Endodermal cell (in vitro differentiated cells): ENCODE measurements at places on chromosomes 7 and 10.

DNA sequence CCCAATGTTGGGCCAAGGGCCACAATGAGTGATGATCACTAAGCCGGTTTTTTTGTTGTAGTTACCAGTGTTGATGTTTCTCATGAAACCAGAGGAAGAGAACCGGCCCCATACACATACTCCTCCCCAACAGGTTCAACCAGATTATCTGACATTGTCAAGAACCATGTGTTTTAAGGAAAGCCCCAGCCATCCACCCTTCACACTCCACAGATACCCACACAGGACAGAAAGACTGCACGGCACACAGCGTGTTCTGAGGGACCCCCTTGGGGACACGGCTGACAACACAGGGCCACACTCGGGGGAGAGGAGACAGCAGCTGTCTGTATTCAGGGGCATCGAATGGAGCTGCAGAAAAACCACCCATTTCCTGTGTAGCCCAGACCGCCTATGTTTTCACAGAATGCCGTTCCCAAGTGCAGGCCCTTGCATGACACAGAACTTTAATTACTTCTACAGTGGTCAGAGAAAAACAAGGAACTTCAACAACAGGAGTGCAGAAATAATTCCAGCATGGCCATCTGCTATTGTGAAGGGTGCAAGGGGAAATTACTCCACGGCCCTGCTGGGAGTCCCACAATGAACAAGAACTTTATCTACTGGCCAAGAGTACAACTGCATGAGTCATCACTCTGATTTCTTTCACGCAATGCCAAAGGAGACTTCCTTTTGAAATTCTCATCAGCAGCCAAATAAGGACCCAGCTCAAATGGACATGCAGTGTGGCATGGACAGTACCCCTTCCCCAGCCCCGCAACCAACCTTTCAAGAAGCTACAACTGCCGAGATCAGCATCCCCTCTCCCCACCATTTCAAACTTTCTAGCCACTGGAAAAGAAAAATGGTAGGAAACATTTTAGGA lies 2.3 kb downstream of the KLF6 start:
- no peaks in the 10 kb centered on the region for H3K27me3 ChIP-seq
- peak; percentile 63 for DNase-seq
- peaks cover 61% of the 10 kb centered on the region for H3K36me3 ChIP-seq
- peak overlapping the region; percentile 95 for H3K27ac ChIP-seq

DNA sequence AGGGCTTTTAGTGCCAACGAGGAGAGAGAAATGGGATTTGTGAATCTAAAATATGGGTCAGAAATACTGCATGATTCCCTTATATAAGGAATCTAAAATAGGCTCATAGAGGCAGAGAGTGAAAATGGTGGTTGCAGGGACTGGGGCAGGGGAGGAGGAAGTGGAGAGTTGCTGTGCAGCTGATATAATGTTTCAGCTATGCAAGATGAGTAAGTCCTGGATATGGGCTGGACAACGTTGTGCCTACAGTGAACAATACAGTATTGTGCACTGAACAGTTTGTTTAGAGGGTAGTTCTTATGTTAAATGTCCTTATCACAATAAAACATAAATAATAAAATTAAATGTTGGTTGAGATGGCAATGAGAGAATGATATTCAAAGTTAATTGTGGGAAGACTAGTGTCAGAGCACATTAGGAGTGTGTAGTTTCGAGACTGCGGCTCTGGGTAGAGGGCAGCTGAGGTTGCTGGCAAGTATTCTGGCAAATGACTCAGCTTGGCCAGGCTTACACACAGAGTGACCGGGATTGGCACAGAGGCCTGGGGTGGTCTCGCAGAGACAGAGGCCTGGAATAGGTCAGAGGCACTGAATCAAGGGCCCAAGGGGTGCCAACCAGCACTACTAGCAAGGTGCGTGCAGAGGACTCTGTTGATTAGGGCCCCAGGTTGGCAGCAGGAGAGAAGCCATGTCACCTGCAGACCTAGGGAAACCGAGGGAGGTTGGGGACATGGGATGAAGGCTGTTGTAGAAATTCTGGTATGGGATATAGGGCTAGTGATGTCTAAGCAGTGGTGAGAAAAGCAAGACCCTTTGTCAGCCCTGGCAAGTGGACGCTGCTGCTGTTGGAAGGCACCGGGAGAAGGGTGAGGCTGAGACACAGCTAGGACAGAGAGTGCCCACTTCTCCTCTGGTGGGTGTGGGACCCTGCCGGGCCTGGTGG lies 2.8 kb upstream of the DEPP1 start:
- H3K27me3 ChIP-seq: no peaks in the 10 kb centered on the region
- H3K36me3 ChIP-seq: no peaks in the 10 kb centered on the region
- H3K4me1 ChIP-seq: peaks cover 20% of the 10 kb centered on the region
- H3K4me3 ChIP-seq: no peak overlapping the region

DNA sequence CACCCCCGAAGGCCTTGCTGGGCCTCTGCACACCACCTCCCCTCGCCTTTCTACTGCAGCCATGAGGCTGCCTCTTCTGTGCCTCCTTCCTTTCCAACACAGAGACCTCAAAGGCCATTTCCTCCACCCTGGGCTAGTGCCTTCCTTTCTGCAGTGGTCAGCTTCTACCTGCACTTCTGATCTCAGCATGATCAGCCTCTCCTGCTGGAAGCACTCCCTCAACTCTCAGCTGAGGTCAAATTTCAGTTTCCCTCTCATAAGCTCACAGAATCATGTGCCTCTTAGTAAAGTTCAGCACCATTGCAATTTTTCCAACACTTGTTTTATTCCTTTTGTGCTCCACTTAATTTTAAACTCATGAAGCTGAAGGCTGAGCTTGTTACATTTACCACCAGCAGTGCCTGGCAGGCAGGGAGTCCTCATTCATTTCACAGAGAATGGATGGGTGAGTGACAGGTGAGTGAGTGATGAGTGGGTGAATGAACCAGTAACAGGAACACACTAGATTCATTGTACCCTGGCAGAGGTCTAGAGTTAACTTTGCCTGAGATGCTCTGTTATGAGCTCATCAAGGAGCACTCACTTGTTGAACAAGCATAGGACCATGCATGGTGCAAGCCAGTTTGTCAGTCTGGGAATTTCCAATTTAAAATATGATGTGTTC lies 124.0 kb upstream of the PRSS58 start:
- H3K4me1 ChIP-seq: no peaks in the 10 kb centered on the region
- no peak overlapping the region for H3K27ac ChIP-seq
- H3K36me3 ChIP-seq: no peaks in the 10 kb centered on the region

- no peaks in the 10 kb centered on the region for H3K36me3 ChIP-seq
- no peak overlapping the region for H3K27ac ChIP-seq
- no peaks in the 10 kb centered on the region for H3K4me1 ChIP-seq
- no peak for DNase-seq
- H3K4me3 ChIP-seq: no peak overlapping the region
Observed at GRCh38 chr7:77482015-77482414, 55.1 kb upstream of the PTPN12 start.

- DNase-seq: no peak
- H3K27ac ChIP-seq: no peak overlapping the region
- no peak overlapping the region for H3K4me3 ChIP-seq
- no peaks in the 10 kb centered on the region for H3K4me1 ChIP-seq
- H3K27me3 ChIP-seq: peaks cover 29% of the 10 kb centered on the region
- H3K36me3 ChIP-seq: peaks cover 6% of the 10 kb centered on the region
Observed at GRCh38 chr10:131899116-131899690, 1.6 kb upstream of the PPP2R2D start.

- peaks cover 21% of the 10 kb centered on the region for H3K36me3 ChIP-seq
- H3K4me3 ChIP-seq: peak overlapping the region; percentile 96
- H3K27me3 ChIP-seq: peaks cover 22% of the 10 kb centered on the region
- H3K27ac ChIP-seq: peak overlapping the region; percentile 59
Observed at GRCh38 chr10:28677888-28678686, 766 bp downstream of the BAMBI start.

DNA sequence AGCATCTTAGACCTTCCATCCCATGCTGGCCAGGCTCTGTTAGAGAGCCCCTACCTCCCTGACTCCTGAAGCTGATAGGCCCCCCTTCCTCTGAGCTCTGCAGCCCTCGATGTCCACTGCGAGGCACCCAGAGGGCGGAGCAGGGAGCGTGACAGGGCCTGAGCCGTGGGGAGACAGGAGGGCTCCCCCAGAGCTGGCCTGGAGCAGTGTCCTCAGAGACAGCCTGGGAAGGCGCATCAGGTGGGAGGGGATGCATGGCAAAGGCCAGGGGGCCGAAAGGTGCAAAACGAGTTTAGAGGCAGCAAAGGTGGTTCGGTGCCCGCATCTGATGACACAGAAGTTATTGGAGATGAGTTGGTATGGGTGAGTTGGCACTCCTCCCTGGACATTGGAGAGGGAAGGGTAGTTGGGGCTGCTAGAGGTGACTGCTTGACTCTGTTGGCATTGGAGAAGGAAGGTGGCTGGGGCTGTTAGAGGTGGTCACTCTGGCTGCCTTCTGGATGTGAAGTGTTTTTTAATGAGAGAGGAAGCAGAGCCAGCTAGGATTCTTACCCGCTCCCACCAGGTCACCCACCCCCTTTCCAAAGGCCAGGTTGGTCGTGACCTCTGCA lies 53.1 kb downstream of the PRF1 start:
- H3K27me3 ChIP-seq: no peaks in the 10 kb centered on the region
- no peaks in the 10 kb centered on the region for H3K4me1 ChIP-seq
- peaks cover 7% of the 10 kb centered on the region for H3K36me3 ChIP-seq

DNA sequence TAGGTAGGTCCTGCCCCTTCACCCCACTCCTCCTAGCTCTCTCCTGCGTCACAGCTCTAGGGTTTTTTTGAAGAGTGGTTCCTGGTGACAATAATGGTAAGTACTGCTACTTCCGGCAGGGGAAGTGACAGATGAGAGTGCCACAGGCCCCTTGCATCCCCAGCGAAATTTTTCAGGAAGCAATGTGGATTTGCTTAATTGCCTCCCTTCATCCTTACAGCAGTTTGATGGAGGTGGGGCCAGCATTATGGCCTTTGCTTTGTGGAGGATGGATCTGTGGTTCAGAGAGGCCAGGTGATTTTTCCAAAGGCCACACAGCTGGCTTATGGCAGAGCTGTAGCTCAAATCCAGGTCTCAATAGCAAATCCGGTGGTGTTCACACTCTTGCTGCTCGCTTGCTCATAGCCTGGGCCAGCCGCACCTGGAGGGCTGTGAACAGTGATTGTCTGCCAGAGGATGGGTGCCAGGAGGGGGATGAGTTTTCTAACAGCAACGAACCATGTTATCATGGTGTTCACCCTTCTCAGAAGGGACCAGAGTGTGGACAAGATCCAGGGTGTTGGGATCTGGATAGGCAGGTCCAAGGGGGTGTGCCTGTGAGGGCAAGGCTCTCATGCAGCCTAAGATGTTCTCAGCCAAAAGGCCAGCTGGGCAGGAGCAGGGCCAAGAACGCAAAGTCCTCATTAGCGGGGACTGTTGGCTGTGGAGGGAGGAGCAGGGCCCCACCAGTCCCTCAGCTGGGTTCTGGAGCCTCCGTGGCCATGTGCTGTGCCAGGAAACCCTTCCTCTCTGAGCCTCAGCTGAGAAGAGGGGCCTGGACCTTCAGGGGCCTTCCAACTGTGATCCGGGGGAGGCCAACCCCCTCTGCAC lies 89.0 kb downstream of the EMX2 start:
- H3K4me3 ChIP-seq: no peak overlapping the region
- no peaks in the 10 kb centered on the region for H3K27me3 ChIP-seq
- H3K4me1 ChIP-seq: no peaks in the 10 kb centered on the region
- no peak for DNase-seq

- no peak for DNase-seq
- no peak overlapping the region for H3K27ac ChIP-seq
- H3K4me1 ChIP-seq: peaks cover 7% of the 10 kb centered on the region
- H3K4me3 ChIP-seq: no peak overlapping the region
- no peaks in the 10 kb centered on the region for H3K27me3 ChIP-seq
Observed at GRCh38 chr10:29131952-29132547, 156.8 kb upstream of the LYZL1 start.

DNA sequence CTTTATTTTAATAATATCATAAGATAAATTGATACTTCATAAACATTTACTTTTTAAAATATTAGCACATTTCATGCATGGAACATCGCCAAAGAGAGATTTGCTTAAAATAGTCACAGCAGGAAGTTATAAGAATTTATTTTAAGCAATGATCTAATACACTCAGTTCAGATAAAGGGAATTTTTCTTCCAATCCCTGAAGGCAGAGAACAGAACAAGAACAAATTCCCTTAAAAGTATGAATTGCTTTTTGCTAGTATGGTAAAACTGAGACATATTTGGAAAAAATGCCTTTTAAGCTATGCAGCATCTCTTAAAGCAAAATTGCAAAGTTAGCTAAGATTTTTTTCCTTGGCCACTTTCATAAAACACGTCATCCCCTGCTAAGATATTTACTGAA lies 91.0 kb downstream of the SEMA3D start:
- H3K36me3 ChIP-seq: no peaks in the 10 kb centered on the region
- no peak overlapping the region for H3K27ac ChIP-seq
- H3K4me3 ChIP-seq: no peak overlapping the region
- no peaks in the 10 kb centered on the region for H3K4me1 ChIP-seq
- no peak for DNase-seq

GRCh38 chr7:570801-571070 lies 51.1 kb upstream of the PDGFA start:
- H3K4me1 ChIP-seq: no peaks in the 10 kb centered on the region
- H3K36me3 ChIP-seq: no peaks in the 10 kb centered on the region
- H3K4me3 ChIP-seq: no peak overlapping the region
- no peak overlapping the region for H3K27ac ChIP-seq

GRCh38 chr7:26159243-26159642 lies 7.2 kb downstream of the NFE2L3 start:
- no peak overlapping the region for H3K27ac ChIP-seq
- no peaks in the 10 kb centered on the region for H3K36me3 ChIP-seq
- H3K27me3 ChIP-seq: no peaks in the 10 kb centered on the region
- H3K4me1 ChIP-seq: peaks cover 6% of the 10 kb centered on the region
- no peak overlapping the region for H3K4me3 ChIP-seq
- DNase-seq: no peak

DNA sequence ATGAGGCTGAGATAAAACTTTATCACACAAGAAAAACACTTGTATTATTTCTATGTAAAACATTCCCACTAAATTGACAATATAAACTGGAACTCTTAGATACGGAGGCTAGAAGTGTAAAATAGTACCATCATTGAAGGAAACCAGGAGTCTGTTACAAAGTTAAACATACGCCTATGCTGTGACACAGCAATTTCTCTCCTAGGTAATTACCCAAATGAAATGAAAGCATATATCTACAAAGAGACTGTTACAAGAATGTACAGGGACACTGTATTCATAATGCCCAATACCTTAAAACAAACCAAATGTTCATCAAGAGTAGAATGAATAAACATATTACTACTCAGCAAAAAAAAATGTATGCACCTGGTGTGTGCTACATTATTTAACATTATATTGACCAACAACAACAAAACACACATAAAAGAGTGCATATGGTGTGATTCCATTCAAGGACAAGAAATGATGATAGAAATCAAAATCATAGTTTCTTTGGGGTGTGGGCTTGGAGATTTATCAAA lies 33.2 kb upstream of the ELAPOR2 start:
- no peaks in the 10 kb centered on the region for H3K36me3 ChIP-seq
- H3K27me3 ChIP-seq: no peaks in the 10 kb centered on the region
- no peaks in the 10 kb centered on the region for H3K4me1 ChIP-seq
- no peak overlapping the region for H3K4me3 ChIP-seq
- no peak overlapping the region for H3K27ac ChIP-seq
- no peak for DNase-seq
